Activated CD4-positive, CD25-positive, alpha-beta regulatory T cell treated with anti-CD3 and anti-CD28 coated beads, Interleukin-2, amount 50 U/mL, for 16 hours (primary cell): ENCODE measurements at places on chromosomes 6 and 20.

DNA sequence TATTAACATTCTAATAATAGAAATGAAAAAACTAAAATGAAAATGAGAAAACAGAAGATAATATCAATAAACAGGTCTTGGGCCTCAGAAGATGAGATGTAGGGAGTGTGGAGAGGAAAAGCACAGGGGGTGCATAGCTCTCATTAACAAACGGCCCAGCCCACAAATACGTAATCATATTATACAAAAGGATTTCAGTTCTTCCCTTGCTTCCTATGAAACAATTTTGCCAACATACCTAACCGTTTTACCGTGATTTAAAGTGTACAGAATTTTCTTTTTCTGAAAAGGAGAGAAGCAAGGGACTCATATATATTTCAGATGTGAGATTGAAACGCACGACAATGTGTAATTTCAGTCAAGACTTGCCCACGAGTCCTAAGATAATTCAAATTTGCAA, 136.0 kb downstream of the HFE start:
- no peak for DNase-seq

DNA sequence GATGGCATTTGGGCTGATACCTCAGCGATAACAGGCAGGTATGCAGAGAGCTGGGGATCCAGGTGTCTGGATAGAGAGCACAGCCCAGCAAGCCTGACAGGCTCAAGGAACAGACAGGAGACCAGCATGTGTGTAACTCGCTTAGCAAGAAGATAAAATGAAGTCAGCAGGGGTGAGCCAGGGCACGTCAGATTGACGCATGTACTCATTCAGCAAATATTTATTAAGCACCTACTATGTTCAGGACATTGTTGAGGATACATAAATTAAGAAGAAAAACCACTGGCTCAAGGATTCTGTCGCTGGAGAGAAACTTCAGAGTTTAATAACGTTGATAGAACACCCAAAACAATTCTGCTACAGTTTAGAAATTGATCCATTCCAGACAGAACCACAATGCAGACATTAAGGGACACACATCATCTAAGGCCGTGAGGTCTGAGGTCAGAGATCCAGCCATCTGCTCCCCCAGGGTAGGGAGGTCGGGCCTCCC, 1.0 kb upstream of the DUSP22 start:
- no peak for DNase-seq

DNA sequence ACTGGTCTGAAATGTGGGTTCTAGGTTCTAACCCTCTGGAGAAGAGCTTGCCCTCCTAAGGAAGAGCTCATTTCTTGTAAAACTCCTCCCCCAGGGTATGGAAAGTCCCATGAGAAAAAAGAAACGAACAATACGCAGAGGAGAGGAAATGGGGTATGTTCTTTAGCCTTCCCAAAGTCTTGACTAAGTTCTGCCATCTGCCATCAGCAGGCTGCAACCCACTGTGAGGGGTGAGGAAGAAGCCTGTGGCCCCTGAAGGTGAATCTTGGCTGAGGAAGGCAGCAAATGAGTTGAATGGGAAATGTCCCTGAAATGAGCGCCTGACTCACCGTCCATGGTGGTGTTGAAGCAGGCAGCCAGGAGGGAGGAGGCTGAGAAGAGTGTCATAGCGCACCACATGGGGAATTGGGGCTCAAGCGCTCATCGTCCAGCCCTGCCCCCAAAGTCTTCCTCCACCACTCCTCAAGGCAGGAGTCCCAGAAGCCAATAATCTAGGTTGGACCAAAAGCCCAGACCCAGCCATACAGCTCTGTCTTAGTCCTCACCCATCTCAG, 10.4 kb upstream of the MATN4 start:
- DNase-seq, result no peak

- DNase-seq, result no peak
Measured at GRCh38 chr6:24704468-24704867, 14.5 kb downstream of the C6orf62 start.

GRCh38 chr6:113763876-113764275, 93.3 kb upstream of the MARCKS start:
- DNase-seq, result no peak

GRCh38 chr20:32523613-32524213, 61.4 kb downstream of the NOL4L start:
- DNase-seq, result no peak

- DNase-seq, result no peak
Measured at GRCh38 chr6:12719017-12719416, 2.5 kb downstream of the PHACTR1 start.

DNA sequence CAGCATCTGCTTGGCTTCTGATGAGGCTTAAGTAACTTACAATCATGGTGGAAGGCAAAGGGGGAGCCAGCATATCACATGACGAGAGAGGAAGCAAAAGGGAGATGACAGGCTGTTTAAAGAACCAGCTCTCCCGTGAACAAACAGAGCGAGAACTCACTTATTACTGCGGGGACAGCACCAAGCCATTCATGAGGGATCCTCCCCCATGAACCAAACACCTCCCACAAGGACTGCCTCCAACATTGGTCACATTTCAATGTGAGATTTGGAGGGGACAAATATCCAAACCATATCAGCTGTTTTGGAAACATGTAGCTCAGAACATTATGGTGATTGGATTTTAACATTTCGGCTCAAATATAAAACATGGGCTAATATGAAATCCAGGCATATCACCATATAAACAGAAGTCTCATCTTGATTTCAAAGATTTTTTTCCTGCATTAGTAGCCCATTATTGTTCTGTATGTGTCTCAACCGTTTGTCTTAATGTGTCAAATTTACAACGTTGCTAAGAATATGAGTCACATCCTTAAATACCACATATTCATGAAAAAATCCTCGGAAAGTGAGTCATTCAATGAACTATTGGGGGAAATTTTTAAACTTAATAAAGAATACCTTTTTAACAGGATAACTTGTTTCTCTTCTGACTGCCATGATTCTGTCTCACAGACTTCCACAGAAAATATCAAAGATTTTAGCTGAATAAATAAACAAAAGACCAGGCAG, 894.3 kb downstream of the TFAP2A start:
- no peak for DNase-seq

GRCh38 chr20:24675651-24676352, 206.4 kb downstream of the SYNDIG1 start:
- DNase-seq, result no peak

GRCh38 chr6:66662196-66662595, 955.2 kb upstream of the EYS start:
- no peak for DNase-seq

- no peak for DNase-seq
Measured at GRCh38 chr6:6024220-6024619, 17.5 kb upstream of the NRN1 start.

DNA sequence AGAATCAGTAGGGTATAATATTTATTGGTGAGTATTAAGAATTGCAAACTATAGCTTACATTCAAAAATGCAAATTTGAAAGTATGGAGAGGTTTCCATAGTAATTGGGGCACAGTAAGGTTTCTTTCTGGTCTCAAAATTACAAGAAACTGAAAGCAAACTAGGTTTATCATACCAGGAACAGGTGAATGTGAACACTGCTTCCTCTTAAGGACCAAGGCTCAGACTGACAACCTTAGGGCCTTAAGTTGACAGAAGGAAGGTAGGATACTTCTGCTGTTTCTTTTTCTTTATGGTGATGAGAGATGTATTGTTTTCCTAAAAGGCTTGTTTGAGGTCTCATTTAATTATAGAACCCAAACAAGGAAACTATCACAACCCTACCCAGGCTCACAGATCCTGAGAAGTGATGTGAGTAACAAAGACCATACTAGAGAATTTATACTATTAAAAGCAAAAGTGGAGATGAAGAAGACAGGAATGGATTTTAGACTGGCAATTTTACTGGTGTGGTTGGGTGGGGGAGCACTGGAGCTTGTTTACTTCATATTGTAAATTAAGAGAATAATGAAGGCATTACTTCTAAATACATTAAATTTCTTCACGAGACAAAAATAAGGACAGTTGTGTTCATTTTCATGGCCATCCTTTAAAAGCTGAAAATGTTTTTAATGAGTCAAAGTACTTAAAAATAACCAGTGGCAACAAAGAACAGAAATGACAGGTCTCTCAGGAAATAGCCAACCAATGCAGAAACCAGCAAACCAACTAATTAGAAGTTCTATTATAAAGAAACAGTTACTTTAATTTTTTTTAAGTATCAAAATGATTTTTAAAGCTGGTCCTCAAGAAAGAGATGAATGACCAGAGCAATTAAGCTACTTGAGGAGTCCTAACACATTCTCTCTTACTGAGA, 21.3 kb downstream of the STAU1 start:
- no peak for DNase-seq

DNA sequence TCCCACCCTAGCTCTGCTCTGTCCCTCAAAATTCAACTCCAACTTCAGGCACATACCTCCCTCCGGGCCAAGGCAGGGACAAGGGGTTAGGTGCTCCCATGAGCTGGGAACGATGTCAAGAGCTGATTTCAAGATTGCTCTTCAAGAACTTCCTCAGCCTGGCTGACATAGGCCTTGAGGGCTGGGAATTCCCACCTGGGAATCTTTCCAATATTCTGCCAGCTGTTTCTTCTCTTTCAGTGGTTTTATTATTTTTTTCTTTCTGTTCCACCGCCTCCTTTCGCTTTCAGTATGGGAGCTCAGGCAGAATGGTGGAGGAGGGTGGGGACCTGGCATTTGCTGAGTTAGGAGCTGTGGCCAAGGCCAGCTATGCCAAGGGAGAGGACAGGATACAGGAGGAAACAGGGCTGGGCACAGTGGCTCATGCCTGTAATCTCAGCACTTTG, 33.7 kb downstream of the SRSF3 start:
- DNase-seq, result no peak

DNA sequence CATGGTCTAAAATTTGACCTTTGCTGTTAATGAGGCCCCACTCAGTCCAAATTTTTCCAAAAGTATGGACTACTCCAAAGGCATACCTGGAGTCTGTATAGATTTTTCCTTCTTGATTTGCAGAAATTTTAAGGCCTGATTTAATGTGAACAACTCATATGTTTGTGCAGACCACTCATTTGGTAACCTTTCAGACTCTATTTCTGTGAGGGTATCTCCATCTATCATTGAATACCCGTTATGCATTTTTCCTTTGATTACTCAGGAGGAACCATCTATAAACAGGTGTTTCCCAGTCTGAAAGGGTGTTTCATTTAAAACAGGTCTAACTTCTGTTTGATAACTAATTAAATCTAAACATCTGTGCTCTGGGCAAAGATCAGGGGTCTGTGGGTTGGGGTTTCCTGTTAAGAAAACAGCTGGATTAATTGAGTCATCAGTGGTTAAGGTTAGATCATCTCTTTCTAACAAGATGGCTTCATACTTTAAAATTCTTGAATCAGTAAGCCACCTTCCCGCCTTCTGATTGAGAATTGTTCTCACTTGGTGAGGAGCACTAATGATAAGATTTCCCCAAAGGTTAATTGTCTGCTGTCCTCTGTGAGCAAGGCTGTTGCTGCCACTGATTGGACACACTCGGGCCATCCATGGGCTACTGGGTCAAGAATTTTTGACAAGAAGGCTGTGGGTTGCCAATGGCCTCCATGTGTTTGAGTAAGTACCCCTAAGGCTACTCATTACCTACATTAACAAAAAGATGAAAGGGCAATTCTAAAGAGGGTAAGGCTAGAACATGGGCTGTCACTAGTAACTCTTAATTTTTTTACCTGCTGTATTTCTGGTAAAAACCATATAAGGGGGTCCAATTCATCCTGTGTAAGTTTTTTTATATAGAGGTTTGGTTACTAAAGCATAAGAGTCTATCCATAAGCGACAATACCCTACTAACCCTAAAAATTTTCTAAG, 24.1 kb downstream of the HLA-B start:
- DNase-seq, result no peak

GRCh38 chr20:40286975-40287531, 402.0 kb downstream of the MAFB start:
- DNase-seq, result no peak

- DNase-seq, result no peak
Measured at GRCh38 chr6:1498491-1499113, 109.2 kb downstream of the FOXF2 start.

- DNase-seq, result peak; percentile 10
Measured at GRCh38 chr6:29631860-29632731, 887 bp downstream of the GABBR1 start.

GRCh38 chr6:131419702-131420101, 153.3 kb upstream of the ARG1 start:
- DNase-seq, result no peak

DNA sequence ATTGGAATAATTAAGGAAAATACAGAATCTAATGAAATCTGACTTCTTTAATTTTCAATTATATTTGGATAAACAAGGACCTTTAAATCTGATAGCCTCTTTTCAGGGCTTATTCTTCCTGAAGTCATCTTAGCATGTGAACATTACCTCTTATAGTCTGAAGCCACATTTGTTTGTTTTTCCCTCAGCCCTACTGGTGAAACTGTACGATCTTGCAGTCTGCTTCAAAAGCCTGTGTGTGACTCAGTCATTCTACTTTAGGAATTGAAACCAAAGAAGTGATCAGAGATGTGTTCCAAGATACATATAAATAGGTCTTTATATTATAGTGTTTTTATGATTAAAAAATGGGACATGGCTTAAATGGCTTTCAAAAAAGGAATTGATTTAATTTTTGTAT, 67.5 kb downstream of the MACROD2 start:
- DNase-seq, result no peak

- no peak for DNase-seq
Measured at GRCh38 chr20:1241456-1241855, 15.6 kb downstream of the RAD21L1 start.

GRCh38 chr20:46951405-46951804, 56.8 kb downstream of the EYA2 start:
- no peak for DNase-seq

DNA sequence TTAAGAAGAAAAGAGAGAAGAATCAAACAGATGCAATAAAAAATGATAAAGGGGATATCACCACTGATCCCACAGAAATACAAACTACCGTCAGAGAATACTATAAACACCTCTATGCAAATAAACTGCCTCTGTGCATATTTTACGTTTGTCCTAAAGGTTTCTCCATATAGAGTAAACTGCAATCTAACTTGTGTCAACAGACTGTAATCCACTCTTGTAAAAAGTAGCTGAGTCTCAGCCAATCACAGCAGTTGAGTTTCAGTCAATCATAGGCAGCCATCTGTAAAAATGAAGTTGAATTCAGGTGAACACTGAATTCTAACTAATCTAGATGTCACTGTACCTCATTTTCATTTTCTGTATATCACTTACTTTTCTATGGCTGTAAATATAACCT, 112.2 kb upstream of the SYNCRIP start:
- no peak for DNase-seq

GRCh38 chr6:46378882-46379416, 112.3 kb downstream of the RCAN2 start:
- DNase-seq, result no peak

DNA sequence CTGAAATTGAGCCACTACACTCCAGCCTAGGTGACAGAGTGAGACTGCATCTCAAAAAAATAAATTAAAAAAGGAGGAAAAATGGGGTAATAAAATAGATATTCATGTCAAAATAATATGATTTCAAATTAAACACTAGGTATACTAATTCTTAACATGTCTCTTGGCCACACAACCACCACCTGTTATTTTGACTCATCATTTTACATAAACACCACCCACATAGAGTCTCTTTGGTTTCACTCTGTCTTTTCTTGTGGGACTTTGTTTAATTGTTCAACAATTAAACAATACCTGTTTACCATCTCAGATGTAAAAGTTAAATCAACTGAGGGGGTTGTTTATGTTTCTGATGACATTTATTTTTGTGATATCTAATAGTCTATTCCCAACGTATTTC, 476.8 kb upstream of the ADGRB3 start:
- DNase-seq, result no peak

GRCh38 chr6:141290941-141291721, 841.6 kb upstream of the GJE1 start:
- no peak for DNase-seq

- DNase-seq, result no peak
Measured at GRCh38 chr6:165769884-165770283, 106.8 kb upstream of the PDE10A start.
